Left renal cortex interstitium (tissue), 4 donors: ENCODE measurements at places on chromosomes 12 and 14. TPM values are rescaled to one million over a fixed set of nuclear protein-coding genes. Genes with fewer than 3 reads are reported as not detected.

TEX22 gene
- 4.4 TPM for polyA plus RNA-seq

ZDHHC22 gene
- polyA plus RNA-seq, result 0.56 TPM

DNA sequence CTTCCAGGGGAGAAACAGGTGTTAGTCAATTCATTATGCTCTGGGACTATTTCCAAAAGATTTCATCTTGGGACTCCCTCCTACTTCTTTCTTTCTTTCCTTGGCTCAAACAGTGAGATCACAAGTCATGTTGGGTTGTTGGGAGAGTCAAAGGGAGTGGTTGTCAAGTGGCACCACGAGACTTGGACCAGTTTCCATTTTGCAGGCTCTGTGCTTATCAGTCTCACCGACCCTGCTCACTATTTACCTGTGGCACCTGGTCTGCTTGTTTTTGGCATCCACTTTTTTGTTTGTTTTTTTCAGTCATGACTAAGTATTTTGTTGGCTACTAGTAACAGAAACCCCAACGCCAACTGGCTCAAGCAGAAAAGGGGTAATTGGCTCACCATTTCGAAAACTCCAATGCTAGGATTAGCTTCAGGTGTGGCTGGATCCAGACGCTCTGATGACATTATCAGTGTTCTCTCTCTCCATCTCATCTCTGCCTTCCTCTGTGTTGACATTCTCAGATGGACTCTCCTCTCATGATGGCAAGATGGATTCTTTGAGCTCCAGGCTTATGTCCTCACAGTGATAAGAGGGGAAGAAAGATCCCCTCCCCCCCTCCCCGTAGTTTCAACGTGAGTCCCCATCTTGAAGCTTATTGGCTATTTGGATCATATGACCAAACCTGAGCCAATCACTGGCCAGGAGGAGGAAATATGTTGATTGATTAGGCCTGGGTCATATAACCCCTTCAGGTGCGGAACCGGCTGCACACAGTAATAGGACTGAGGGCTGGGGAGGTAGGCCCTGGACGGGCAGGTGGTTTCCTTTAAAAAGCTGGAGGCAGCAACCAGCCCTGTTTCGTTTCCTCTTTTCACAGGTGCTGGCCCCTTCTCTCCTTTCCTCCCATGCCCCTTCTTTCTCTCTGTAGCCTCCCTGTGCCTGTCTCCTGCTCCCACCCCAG is 84.2 kb downstream of the AACS start:
- DNase-seq, result no peak

- DNase-seq, result no peak
These were observed 11.1 kb upstream of the DPF3 start for GRCh38 chr14:72904840-72905561.

- no peak for DNase-seq
These were observed 2.0 kb upstream of the CACNA2D4 start for GRCh38 chr12:1920436-1920835.

GRCh38 chr12:105420046-105420445 is 89.6 kb downstream of the C12orf75 start:
- no peak for DNase-seq

KRT2 gene
- not detected for polyA plus RNA-seq

DNA sequence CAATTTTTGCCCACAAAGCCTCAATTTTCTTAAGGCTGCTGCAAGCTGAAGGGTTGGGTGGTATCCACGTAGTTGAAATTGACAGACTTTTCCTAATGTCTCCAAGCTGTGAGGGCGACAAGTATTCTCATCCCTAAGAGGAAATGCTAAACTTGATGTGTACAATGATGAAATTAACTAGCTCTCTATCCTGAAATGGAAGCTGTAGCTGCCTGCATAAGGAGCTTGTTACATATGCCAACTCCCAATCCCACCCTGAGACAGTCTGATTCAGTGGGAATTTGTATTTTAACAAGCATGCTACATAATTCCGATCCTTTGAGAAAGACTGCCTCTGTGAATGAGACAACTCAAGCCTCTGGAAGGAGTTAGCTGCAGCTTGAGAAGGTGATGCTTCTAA is 45.7 kb upstream of the MDM1 start:
- DNase-seq, result no peak

- no peak for DNase-seq
These were observed 24.1 kb downstream of the NTN4 start for GRCh38 chr12:95766356-95767019.

DNA sequence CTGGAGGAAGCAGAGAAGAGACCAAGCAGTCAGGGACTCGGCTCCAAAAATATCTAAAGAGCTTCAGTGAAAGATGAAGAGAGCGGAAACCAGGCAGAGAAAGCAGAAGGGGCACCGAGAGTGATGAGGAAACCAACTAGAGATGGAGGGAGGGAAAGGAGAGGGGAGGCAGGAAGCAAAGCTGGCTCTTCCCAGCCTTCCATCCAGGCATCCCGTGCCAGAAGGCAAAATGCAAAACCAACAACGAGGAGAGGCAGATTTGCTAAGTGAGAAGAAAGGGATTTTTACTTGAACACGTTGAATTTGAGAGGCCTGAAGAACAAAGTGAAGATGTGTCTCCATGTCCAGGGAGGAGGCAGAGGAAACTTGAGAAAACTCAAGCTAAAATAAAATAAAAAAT is 90.1 kb downstream of the NUAK1 start:
- DNase-seq, result no peak

SLC38A4 gene
- polyA plus RNA-seq, result 21.7 TPM

GRCh38 chr14:34051966-34052657 is 101.2 kb upstream of the EGLN3 start:
- no peak for DNase-seq

GRCh38 chr12:64304571-64304970 is 82.5 kb upstream of the KICS2 start:
- no peak for DNase-seq

IGF1 gene
- polyA plus RNA-seq, result 7.0 TPM

DNA sequence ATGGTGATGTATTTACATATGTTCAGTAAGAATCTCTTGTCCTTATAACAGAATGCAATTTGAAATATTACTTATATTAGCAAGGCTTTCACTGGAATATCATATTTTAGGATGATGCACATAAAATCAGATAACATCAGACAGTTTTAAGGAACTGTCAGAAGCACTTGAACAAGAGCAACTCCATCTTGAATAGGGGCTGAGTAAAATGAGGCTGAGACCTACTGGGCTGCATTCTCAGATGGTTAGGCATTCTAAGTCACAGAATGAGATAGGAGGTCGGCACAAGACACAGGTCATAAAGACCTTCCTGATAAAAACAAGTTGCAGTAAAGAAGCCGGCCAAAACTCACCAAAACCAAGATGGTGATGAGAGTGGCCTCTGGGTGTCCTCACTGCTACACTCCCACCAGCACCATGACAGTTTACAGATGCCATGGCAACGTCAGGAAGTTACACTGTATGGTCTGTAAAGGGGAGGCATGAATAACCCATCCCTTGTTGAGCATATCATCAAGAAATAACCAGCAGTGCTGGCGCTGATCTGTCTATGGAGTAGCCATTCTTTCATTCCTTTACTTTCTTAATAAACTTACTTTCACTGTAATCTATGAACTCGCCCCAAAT is 27.6 kb upstream of the ETV6 start:
- no peak for DNase-seq

OVCH1 gene
- polyA plus RNA-seq, result 0.89 TPM

GRCh38 chr14:23694949-23695663 is 58.9 kb downstream of the DHRS2 start:
- no peak for DNase-seq

DNA sequence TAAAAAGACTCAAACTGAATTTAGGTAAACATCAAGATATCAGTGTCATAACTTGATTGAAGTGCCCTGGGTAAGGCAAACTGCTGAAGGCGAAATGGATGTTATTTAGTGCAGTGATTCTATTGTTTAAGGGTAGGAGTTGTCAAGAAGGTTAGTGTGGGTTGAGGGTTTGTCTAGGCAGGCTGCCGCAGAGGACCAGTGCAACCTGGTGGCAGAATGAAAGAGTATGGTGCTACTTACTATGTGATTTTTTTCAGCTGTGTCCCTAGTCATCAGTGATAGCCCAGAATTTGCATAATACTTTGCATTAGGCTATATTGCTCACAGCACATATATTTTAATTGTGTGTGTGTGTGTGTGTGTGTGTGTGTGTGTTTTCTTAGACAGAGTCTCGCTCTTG is 1127.0 kb downstream of the GALC start:
- DNase-seq, result no peak

PPFIA2 gene
- polyA plus RNA-seq, result 7.2 TPM

DNA sequence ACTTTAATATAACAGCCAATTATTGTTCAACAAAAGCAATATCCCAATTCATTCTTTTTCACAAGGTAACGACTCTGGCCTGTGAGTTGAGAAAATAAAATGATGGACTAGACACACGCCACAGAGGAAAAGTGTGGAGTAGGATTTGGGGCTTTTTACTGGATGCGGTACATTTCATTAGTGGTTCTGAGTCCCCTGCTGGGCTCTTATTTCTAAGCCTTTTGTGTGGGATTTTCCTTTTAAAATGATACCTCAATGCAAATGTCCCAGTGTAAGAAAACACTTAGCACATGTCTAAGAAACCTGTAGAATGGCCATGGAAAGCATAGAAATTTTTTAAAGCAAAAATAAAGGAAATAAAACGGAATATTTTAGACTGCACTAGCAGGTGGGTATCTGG is 73.4 kb downstream of the C12orf42 start:
- DNase-seq, result no peak

TMEM229B gene
- polyA plus RNA-seq, result 1.8 TPM

DTX1 gene
- polyA plus RNA-seq, result 13.5 TPM

GRCh38 chr12:76003355-76003638 is 28.3 kb downstream of the PHLDA1 start:
- DNase-seq, result no peak

RILPL1 gene
- polyA plus RNA-seq, result 18.1 TPM

GRCh38 chr12:58633479-58633878 is 286.8 kb downstream of the LRIG3 start:
- no peak for DNase-seq

DNA sequence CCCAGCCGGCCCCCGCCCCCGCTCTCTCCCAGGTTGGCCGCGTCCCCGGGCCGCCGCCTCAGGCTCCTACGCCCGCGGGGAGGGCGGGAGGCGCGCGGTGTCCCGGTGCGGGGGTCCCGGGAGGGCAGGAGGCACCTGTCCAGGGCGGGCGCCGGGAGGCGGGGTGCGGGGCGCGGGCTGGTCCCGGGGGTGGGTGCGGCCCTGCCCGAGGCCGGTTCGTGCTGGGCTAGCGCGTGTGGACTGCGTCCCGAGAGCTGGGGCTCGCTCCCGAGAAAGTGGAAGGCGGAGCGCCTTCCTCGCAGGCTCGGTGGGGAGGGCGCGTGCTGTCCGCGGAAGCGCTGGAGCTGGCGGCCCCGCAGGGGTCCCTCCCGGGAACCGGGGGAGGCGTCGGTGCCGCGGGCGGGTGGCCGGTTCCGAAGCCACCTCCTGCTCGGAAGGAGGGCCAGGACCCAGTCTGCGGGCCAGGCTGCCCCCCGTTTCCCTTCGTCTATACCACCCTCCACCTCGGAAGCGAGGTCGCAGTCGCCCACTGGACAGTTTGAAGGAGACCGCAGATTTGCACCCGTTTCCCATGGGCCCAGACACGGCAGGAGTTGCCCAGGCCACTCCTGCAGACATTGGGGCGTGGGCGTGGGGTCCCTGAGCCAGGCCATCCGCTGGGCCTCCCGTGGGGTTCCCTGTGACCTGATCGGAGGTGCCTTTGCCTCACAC is 636 bp downstream of the ZFYVE21 start:
- no peak for DNase-seq

DNA sequence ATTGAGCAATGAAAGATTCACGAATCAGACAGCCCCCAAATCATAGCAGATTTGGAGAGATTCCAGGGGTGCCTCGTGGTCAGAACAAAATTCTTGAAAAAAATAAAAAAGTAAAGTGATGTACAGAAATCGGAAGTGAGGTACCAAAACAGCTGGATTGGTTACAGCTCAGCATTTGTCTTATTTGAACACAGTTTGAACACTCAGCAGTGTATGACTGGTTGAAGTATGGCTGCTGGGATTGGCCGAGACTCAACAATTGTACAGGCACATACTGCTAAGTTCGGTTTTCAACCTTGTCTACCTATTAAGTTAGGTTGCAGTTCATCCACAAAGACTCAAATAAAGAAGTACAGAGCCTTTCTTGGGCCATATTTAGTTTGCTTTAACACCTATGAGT is 865.4 kb upstream of the TMEM132C start:
- DNase-seq, result no peak

GRCh38 chr12:131034631-131035244 is 81.0 kb downstream of the ADGRD1 start:
- no peak for DNase-seq

- no peak for DNase-seq
These were observed 20.9 kb downstream of the DMAC2L start for GRCh38 chr14:50333014-50333509.

DNA sequence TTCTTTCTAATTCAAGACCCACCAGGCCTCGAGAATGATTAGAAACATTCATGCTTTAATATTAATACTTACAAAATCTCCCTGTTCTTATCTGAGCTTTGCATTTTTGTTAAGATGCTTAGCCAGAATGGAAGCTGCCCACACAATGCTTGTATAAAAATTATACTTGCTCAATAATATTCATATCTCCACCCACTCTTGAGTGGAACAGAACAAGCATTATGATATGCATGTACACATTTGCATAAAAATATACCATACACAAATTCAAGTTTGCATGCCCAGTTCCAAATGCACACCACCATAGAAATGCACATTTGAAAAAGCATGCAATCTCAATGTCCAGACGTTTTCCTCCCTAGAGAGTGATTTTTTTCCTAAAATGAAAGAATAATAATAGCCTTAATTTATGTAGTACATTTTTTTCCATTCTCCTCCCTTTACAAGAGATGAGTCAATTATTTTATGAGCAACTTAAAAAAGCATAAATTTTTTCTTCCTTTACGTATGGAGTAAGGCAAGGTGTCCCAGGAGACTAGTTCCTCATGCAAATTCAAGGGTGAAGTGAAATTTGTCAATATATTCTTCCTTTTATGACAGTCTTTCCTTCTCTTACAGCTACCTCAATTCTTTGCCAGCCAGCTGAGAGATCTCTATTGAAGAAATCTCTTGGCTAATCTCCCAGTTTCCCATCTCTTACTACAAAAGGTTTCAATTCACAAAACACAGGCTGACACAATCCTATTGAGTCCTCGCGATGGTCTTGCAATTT is 313.1 kb upstream of the GARIN6 start:
- no peak for DNase-seq

DNA sequence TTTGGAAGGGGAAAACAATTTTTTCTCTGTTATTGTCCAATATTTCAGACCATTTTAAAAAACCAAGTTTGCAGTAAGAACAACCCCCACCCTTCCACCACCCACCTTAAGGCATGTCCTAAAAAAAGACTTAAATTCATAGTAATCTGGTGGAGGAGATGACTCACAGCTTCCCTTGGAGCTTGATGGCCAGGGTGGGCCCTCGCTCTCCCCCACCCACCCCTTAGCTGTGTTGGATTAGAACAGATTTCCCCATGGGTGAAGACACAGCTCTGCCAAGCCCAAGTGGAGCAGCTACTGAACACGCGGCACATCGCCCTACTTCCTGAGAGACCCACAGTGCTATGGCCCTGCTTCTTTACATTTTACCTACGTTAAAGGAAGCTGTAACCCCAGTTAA is 140.3 kb downstream of the GCH1 start:
- DNase-seq, result no peak

WNT1 gene
- polyA plus RNA-seq, result not detected

GRCh38 chr12:72872238-72872887 is 600.2 kb downstream of the TRHDE start:
- no peak for DNase-seq

- DNase-seq, result no peak
These were observed 75.9 kb downstream of the AKAP6 start for GRCh38 chr14:32404784-32405573.

- no peak for DNase-seq
These were observed 97.8 kb downstream of the TMEM30B start for GRCh38 chr14:61183196-61183885.
